Tibial nerve (tissue), 4 donors: ENCODE measurements at places on chromosomes 16 and 17.

GRCh38 chr16:53457670-53458069, 23.4 kb downstream of the RBL2 start:
- H3K4me1 ChIP-seq: no peaks in the 10 kb centered on the region
- no peaks in the 10 kb centered on the region for H3K36me3 ChIP-seq
- H3K27me3 ChIP-seq: no peaks in the 10 kb centered on the region
- DNase-seq: no peak
- no peak overlapping the region for H3K4me3 ChIP-seq

DNA sequence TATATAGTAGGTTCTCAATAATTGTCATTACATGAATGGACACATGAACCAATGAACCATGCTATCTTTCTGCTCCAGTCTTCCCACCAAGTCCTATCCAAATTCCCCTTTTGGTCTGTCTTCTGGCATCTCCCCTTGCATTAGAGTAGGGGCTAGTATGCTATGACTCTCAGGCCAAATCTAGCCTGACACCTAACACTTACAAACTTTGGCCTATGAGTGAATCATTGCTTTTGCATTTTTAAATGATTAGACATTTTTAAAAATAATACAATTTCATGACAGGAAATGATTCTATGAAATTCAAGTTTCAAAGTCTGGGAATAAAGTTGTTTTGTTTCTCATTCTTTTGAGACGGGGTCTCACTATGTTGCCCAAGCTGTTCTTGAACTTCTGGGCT, 102.5 kb upstream of the MAF start:
- H3K36me3 ChIP-seq: no peaks in the 10 kb centered on the region
- no peaks in the 10 kb centered on the region for H3K27me3 ChIP-seq
- H3K27ac ChIP-seq: no peak overlapping the region
- H3K4me3 ChIP-seq: no peak overlapping the region
- H3K4me1 ChIP-seq: peaks cover 13% of the 10 kb centered on the region
- DNase-seq: no peak

- H3K4me3 ChIP-seq: no peak overlapping the region
- no peaks in the 10 kb centered on the region for H3K4me1 ChIP-seq
- H3K36me3 ChIP-seq: no peaks in the 10 kb centered on the region
- no peak overlapping the region for H3K27ac ChIP-seq
- DNase-seq: no peak
Measured at GRCh38 chr16:12225255-12225654, 248.7 kb downstream of the SNX29 start.

DNA sequence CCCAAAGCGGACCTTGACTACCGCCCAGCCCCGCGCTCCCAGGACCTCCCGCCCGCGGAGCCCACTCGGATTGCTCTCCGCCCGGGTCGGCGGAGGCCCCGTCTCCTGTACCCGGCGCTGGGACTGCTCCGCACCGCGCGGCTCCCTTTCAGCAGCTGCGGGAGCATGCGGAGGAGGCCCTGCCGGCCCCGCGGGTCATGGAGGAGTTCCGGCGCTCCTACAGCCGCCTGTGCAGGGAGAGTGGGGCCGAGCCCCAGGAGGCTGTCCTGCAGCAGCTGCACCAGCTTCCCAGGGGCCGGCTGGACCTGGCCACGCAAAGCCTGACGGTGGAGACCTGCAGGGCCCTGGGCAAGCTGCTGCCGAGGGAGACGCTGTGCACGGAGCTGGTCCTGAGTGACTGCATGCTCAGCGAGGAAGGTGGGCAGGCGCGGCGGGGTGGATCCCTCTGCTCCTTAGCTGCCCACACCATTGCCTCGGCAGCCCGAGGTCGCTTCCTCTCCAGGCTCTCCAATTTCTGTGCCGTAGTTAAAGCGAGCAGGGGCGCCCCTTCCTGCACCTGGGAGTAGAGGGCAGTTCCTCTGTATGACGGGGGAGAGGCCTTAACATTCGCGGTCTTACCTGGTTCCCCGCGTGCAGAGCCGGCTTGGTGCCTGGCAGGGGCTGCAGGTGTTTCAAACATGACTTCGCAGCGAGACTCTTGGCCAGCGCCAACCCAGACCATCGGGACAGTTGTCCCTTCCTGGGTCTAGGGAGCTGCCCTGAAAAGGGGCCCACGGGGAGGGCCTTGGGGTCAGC, 539 bp downstream of the LRRC45 start:
- no peak overlapping the region for H3K27ac ChIP-seq
- no peaks in the 10 kb centered on the region for H3K4me1 ChIP-seq
- H3K27me3 ChIP-seq: no peaks in the 10 kb centered on the region
- H3K4me3 ChIP-seq: peak overlapping the region; percentile 75

- H3K4me1 ChIP-seq: peaks cover 65% of the 10 kb centered on the region
- no peaks in the 10 kb centered on the region for H3K36me3 ChIP-seq
- no peak for DNase-seq
- H3K27ac ChIP-seq: no peak overlapping the region
Measured at GRCh38 chr16:85561248-85562092, 51.7 kb upstream of the GSE1 start.

DNA sequence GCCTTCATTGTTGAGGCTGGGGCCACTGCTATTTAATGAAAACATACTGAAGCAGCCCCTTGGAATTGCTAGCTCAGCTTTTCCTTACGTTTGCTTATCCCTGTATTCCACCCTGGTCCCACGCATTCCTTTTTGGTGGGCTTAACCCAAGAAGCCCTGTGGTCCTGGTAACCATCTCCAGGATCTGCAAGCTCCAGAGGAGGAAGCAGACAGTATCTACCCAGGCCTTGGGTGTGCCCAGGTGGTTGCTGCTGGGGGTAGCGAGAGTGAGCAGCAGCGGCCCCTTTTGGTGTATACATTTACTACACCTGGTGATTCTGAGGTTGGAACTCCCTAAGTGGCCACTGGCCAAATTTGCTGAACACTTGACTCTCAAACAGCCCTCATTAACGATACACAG, 97.7 kb downstream of the CBLN1 start:
- no peak for DNase-seq
- H3K4me3 ChIP-seq: no peak overlapping the region
- H3K4me1 ChIP-seq: no peaks in the 10 kb centered on the region
- H3K36me3 ChIP-seq: no peaks in the 10 kb centered on the region

GRCh38 chr16:88560714-88561484, 9.3 kb upstream of the ZC3H18 start:
- H3K4me3 ChIP-seq: no peak overlapping the region
- H3K27me3 ChIP-seq: peaks cover 19% of the 10 kb centered on the region
- H3K4me1 ChIP-seq: peaks cover 16% of the 10 kb centered on the region
- H3K36me3 ChIP-seq: no peaks in the 10 kb centered on the region
- H3K27ac ChIP-seq: no peak overlapping the region

GRCh38 chr17:7561028-7561575, 617 bp upstream of the SENP3 start:
- H3K27ac ChIP-seq: peak overlapping the region; percentile 93
- H3K4me1 ChIP-seq: peaks cover 54% of the 10 kb centered on the region
- DNase-seq: peak; percentile 87

DNA sequence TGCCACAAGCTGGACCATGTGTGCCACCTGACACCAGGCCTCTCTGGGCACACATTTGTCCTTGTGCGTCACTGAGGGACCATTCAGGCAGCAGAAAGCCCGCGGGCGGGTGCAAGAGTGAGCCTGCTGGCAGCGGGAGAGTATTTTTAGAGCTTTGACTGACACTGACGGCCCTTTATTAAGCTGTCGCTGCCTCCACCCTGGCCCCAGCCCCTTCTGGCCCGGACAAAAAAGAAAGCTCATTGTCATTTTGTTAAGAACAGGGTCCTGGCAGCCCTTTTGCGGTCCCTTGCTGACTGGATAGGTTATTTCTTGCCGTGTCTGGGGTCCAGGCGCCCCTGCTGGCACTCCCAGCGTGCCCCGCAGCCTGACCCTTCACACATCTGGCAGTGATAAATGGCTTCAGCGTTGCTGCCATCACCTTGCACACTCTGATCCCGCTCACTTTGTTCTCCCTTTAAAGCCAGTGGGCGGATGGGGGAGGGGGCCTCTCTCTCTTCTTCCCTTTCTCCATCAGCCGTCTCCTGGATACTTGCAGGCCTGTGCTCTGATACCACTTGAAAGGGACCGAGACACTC, 78.4 kb upstream of the NKD1 start:
- no peak overlapping the region for H3K4me3 ChIP-seq
- H3K36me3 ChIP-seq: no peaks in the 10 kb centered on the region
- no peak overlapping the region for H3K27ac ChIP-seq
- no peaks in the 10 kb centered on the region for H3K27me3 ChIP-seq
- no peak for DNase-seq

GRCh38 chr17:74325376-74325742, 667 bp upstream of the KIF19 start:
- no peaks in the 10 kb centered on the region for H3K36me3 ChIP-seq
- peak overlapping the region; percentile 13 for H3K4me3 ChIP-seq
- DNase-seq: no peak
- H3K27me3 ChIP-seq: no peaks in the 10 kb centered on the region

DNA sequence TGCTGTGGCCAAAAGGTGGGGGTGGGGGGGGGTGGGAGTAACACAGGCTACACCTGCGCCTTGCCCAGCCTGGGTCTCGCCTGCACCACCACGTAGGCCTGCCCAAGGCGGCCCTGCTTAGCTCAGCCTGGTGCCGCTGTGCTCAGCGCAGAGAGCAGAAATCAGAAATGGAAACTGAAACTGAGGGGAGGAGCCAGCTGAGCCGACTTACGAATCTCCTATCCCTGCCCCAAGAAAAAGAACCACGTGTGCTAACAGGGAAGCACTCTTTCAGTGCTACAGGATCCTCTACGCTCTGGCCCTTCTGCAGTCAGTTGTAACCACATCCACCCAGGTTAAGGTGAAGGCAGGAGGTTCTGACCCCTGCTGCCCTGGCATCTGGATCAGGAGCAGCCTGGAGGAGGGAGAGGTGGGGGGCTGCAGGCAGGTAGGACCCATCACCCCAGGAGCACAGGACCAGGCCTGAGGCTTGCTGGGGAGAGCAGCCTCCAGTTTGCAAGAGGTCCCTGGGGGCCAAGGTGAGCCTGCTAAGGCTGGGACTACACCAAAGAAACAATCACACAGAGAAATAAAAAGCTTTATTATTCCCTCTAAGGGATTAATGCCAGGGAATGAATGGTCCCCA, at the start of gene DHX58:
TSS of gene DHX58 (minus strand) at position 163 of the 625 bp plus-strand sequence. CDS start 822 bp downstream, outside the sequence.
- H3K4me3 ChIP-seq: peak within 1 kb of the TSS; percentile 40
- H3K27ac ChIP-seq: peak within 1 kb of the TSS; percentile 64
- H3K36me3 ChIP-seq: no peaks in the 10 kb centered on the region
- DNase-seq: peak; percentile 76
- H3K4me1 ChIP-seq: peaks cover 46% of the 10 kb centered on the region

- H3K4me1 ChIP-seq: peaks cover 14% of the 10 kb centered on the region
- H3K36me3 ChIP-seq: no peaks in the 10 kb centered on the region
- no peak for DNase-seq
- no peaks in the 10 kb centered on the region for H3K27me3 ChIP-seq
Measured at GRCh38 chr17:82917699-82918345, 78.0 kb upstream of the ZNF750 start.

DNA sequence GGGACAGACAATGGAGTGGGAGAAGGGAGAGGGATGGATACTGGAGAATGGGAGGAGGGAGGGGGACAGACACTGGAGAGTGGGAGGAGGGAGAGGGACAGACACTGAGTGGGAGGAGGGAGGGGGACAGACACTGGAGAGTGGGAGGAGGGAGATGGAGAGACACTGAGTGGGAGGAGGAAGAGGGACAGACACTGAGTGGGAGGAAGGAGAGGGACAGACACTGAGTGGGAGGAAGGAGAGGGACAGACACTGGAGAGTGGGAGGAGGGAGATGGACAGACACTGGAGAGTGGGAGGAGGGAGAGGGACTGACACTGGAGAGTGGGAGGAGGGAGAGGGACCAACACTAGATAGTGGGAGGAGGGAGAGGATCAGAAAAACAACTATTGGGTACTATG, 426.7 kb upstream of the PMFBP1 start:
- no peak overlapping the region for H3K4me3 ChIP-seq
- H3K4me1 ChIP-seq: no peaks in the 10 kb centered on the region

- peaks cover 10% of the 10 kb centered on the region for H3K4me1 ChIP-seq
- H3K27me3 ChIP-seq: no peaks in the 10 kb centered on the region
- H3K27ac ChIP-seq: no peak overlapping the region
- no peak overlapping the region for H3K4me3 ChIP-seq
- H3K36me3 ChIP-seq: no peaks in the 10 kb centered on the region
Measured at GRCh38 chr16:15792563-15792971, 64.3 kb downstream of the MYH11 start.

- no peaks in the 10 kb centered on the region for H3K4me1 ChIP-seq
- H3K36me3 ChIP-seq: no peaks in the 10 kb centered on the region
- no peak for DNase-seq
- no peak overlapping the region for H3K27ac ChIP-seq
- no peaks in the 10 kb centered on the region for H3K27me3 ChIP-seq
Measured at GRCh38 chr16:80754476-80754875, 49.9 kb downstream of the CDYL2 start.

DNA sequence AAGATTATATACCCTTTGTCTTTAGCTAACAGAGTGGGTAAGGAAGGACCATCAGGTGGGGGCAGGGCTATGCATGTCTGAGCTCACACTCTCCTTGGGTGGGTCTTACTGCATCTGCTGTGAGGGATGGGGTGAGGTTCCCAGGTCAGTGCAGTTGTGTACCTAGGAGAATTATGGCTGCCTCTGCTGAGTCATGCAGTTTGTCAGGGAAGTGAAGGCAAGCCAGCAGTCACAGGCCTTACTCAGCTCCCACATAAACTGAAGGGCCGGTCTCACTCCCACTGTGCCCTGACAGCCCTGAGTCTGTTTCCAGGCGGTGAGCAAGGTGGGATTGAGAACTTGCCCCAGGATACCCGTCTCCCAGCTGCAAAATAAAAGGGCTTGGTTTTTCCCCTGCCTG, 328.6 kb downstream of the MAP2K6 start:
- H3K4me3 ChIP-seq: no peak overlapping the region
- no peaks in the 10 kb centered on the region for H3K27me3 ChIP-seq
- H3K36me3 ChIP-seq: no peaks in the 10 kb centered on the region
- no peak overlapping the region for H3K27ac ChIP-seq

- no peaks in the 10 kb centered on the region for H3K4me1 ChIP-seq
- H3K4me3 ChIP-seq: no peak overlapping the region
- no peaks in the 10 kb centered on the region for H3K27me3 ChIP-seq
- peak overlapping the region; percentile 85 for H3K27ac ChIP-seq
- no peaks in the 10 kb centered on the region for H3K36me3 ChIP-seq
Measured at GRCh38 chr17:45370949-45371413, 54.2 kb upstream of the MAP3K14 start.

GRCh38 chr17:2124391-2124790, 69.5 kb downstream of the HIC1 start:
- H3K4me1 ChIP-seq: peaks cover 17% of the 10 kb centered on the region
- no peak overlapping the region for H3K4me3 ChIP-seq
- no peaks in the 10 kb centered on the region for H3K27me3 ChIP-seq
- no peaks in the 10 kb centered on the region for H3K36me3 ChIP-seq
- H3K27ac ChIP-seq: peak overlapping the region; percentile 50
- DNase-seq: no peak

DNA sequence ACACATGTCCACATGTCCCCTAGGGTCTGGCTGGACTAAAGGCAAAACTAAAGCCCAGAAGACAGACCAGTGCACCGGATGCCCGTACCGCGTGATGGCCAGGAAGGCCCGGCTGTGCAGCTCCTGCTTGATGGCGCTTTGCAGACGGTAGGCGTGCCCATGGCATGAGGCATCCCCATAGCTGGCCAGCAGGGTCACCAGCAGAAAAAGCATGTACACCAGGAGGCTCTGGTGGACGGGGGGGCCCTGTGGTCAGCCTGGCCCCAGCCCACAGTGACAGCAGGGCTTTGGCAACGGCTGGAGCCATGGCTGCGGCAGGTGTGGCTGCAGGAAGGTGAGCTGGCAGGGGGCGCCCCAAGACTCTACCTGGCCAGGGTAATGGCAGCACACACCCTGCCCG, 42.8 kb downstream of the PKD1 start:
- H3K27ac ChIP-seq: no peak overlapping the region
- DNase-seq: no peak
